Right lung (tissue), 10 donors: ENCODE measurements at places on chromosomes 3 and 15. TPM values are rescaled to one million over a fixed set of nuclear protein-coding genes. Genes with fewer than 3 reads are reported as not detected.

The TMEM89 gene
- polyA plus RNA-seq, result not detected

The LHFPL4 gene
- 0.05 TPM for polyA plus RNA-seq

The GASK1A gene
- 4.4 TPM for polyA plus RNA-seq

The AMT gene
- polyA plus RNA-seq, result 27.6 TPM

The RTP3 gene
- polyA plus RNA-seq, result not detected

The GP9 gene
- 2.4 TPM for polyA plus RNA-seq

The CILP gene
- polyA plus RNA-seq, result 1.7 TPM

The VEPH1 gene
- polyA plus RNA-seq, result 28.5 TPM

The GOLGA8R gene
- polyA plus RNA-seq, result 13.7 TPM

The POC1A gene
- polyA plus RNA-seq, result 8.5 TPM

The GNAT1 gene
- not detected for polyA plus RNA-seq

The FSIP1 gene
- 0.78 TPM for polyA plus RNA-seq

The LEKR1 gene
- 2.5 TPM for polyA plus RNA-seq

The IL16 gene
- 14.2 TPM for polyA plus RNA-seq

The IQCF5 gene
- polyA plus RNA-seq, result not detected

The SLC24A5 gene
- not detected for polyA plus RNA-seq

The COLQ gene
- polyA plus RNA-seq, result 7.4 TPM

The PFKFB4 gene
- 5.5 TPM for polyA plus RNA-seq

The GJD2 gene
- polyA plus RNA-seq, result not detected

The CFAP161 gene
- 2.2 TPM for polyA plus RNA-seq

The NANOGP8 gene
- not detected for polyA plus RNA-seq

The SERF2 gene
- 572 TPM for polyA plus RNA-seq

The MAGEL2 gene
- polyA plus RNA-seq, result 3.3 TPM

The CLDN1 gene
- polyA plus RNA-seq, result 2.0 TPM

The RTP1 gene
- polyA plus RNA-seq, result not detected

The GNAI2 gene
- polyA plus RNA-seq, result 234 TPM

The MED12L gene
- 0.73 TPM for polyA plus RNA-seq

The MYRIP gene
- 0.26 TPM for polyA plus RNA-seq

The CHST13 gene
- 0.23 TPM for polyA plus RNA-seq

The IP6K2 gene
- 218 TPM for polyA plus RNA-seq

The BAHD1 gene
- 15.5 TPM for polyA plus RNA-seq

The CLRN1 gene
- polyA plus RNA-seq, result not detected

The MAP6D1 gene
- 1.2 TPM for polyA plus RNA-seq

The DNAH12 gene
- 10.0 TPM for polyA plus RNA-seq

The RTP4 gene
- polyA plus RNA-seq, result 0.42 TPM

The GABRB3 gene
- polyA plus RNA-seq, result 2.2 TPM

The SIN3A gene
- 50.0 TPM for polyA plus RNA-seq

The RASGRP1 gene
- polyA plus RNA-seq, result 1.5 TPM

The CCNB2 gene
- polyA plus RNA-seq, result 29.2 TPM

The SST gene
- 1.1 TPM for polyA plus RNA-seq

The SLITRK3 gene
- 0.10 TPM for polyA plus RNA-seq

The OXSR1 gene
- polyA plus RNA-seq, result 49.5 TPM

The CAMKV gene
- polyA plus RNA-seq, result 0.06 TPM

The C3orf85 gene
- not detected for polyA plus RNA-seq

The KAT2B gene
- polyA plus RNA-seq, result 48.7 TPM

The ANKUB1 gene
- polyA plus RNA-seq, result 0.40 TPM

The LRRC34 gene
- 8.2 TPM for polyA plus RNA-seq

The IRAK2 gene
- 2.2 TPM for polyA plus RNA-seq

The CTXN2 gene
- polyA plus RNA-seq, result not detected

The STXBP5L gene
- polyA plus RNA-seq, result 0.37 TPM

The MYO1E gene
- polyA plus RNA-seq, result 48.4 TPM
